ENCODE measurements at places on chromosomes 7 and 10.

DNA sequence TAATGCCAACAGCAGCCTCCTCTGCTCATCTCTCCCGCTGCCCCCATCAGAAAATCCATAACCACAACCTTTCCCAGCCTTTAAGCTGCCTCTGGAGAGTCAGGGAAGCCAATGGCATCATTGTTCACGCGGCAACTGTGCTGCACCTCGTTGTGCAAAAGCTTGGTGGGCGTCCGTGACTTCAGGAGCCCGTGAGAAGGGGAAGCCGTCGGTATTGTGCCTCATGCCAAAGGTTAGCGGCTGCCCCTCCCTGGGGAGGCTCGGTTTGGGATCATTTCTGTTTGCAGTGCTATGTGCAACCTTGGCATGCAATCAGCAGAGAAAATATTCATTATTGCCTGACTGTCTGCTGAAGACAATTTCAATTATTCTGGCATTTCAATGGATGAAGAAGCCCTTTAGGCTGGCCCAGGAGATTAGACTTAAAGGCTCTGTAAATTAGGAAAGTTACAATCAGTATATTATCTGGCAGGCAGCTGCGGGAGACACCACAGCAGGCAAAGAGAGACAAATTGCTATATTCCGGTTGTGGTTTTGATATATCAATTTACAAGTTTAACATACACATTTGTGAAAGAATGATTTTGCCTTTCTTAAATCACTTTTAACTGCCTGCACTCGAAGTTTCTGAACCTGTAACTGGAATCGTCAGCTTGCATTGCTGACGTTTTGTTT is 244.5 kb downstream of the GATA3 start:
- H3K27me3 ChIP-seq, result no peaks in the 10 kb centered on the region
- no peaks in the 10 kb centered on the region for H3K4me1 ChIP-seq
- no peak overlapping the region for H3K4me3 ChIP-seq
- H3K27ac ChIP-seq, result no peak overlapping the region

GRCh38 chr7:46682836-46683624 is 762.0 kb upstream of the IGFBP3 start:
- no peaks in the 10 kb centered on the region for H3K36me3 ChIP-seq
- DNase-seq, result no peak
- H3K4me1 ChIP-seq, result peaks cover 20% of the 10 kb centered on the region
- H3K27me3 ChIP-seq, result no peaks in the 10 kb centered on the region
- no peak overlapping the region for H3K4me3 ChIP-seq

- H3K4me1 ChIP-seq, result peaks cover 58% of the 10 kb centered on the region
- H3K27ac ChIP-seq, result peak overlapping the region; percentile 91
Measured at GRCh38 chr7:35729061-35729783, 34.3 kb upstream of the HERPUD2 start.

DNA sequence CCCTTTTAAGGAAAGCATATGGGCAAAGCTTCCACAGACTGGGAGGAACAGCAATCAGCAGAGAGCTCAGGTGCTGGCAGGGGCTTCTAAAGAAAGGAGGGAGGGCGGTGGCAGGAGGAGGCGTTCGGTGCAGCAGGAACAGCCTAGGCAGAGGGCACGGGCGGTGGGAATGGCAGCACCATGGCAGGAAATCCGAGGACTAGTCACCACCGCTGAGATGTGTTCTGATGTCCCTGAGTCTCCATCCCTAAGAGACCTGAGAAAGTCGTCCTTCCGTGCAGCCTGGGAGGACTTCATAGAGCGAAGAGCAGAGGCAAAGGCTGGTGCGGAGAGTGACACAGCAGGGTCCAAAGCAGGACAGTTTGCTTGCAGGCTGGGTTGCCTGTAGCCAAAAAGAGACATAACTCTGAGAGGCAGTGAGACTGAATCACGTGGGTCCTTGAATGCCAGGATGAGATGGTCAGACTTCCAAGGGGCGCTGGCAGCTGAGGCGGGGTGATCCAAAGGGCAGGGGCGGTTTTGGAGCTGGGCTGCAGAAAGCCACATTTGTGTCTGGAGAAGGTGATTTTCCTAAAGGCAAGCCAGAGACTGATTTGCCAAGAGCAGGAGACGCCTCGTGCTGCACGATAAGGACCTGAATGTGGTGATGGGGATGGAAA is 35.8 kb upstream of the GRID1 start:
- H3K4me1 ChIP-seq, result peaks cover 4% of the 10 kb centered on the region
- no peak overlapping the region for H3K27ac ChIP-seq

DNA sequence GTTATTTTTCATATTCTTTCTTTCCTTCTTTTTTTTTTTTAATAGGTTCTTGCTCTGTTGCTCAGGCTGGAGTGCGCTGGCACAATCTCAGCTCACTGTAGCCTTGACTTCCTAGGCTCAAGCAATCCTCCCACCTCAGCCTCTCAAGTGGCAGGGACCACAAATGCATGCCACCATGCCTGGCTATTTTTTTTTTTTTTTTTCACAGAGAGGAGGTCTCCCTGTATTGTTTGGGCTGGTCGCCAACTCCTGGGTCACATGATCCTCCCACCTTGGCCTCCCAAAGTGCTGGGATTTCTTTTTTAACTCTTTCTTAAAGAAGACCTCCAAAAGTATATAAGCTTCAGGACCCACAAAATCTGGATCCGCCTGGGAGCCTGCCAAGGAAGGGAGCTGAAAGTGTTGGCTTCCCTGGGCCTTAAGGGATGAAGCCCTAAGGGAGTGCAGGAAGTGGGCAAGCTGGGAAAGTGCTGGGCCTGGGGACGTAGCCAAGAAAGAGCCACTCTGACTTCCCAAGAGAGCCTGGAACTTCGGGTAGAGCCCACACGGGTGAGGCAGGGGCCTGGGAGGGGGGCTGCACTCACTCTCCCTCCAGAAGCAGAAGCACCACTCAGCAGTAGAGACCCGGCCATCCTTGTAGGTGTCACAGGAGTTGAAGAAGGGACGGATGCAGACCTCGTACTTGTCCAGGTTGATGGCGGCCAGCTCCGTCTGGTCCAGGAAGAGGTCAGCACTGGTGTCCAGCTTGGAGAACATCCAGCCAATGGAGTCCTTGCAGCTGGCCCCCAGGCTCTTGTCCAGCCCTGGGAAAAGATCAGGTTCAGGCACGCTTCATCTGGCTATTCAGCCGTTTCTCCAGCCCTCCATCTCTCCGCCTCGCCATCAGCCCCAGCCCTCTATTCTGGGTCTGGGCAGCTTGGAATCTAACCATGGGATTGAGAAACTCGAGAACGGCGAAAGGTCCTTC is 21.8 kb downstream of the SPOCK2 start:
- H3K27me3 ChIP-seq, result no peaks in the 10 kb centered on the region
- H3K4me3 ChIP-seq, result no peak overlapping the region
- DNase-seq, result no peak
- peaks cover 11% of the 10 kb centered on the region for H3K4me1 ChIP-seq

DNA sequence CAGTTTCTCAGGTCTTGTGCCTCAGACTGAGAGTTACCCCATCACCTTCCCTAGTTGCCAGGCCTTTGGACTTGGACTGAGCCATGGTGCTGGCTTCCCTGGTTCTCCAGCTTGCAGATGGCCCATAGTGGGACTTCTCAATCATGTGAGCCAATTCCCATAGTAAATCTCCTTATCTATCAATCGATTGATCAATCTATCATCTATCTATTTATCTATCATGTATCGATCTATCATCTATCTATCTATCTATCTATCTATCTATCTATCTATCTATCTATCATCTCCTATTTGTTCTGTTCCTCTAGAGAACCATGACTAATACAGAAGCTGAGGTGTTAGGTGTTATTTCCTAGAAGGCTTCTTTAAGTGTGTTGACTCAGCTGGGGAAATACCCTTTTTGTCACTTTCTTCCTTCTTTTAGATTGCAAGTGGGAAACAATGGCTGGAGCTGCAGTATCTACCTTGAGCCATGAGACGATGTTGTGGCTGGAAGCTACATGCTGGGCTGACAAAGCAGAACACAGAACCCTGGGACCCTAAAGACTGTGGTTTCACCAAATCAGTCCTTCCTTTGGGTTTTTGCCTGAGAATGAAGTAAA is 234.7 kb upstream of the GLI3 start:
- H3K27ac ChIP-seq, result no peak overlapping the region
- DNase-seq, result no peak
- no peaks in the 10 kb centered on the region for H3K36me3 ChIP-seq
- H3K4me1 ChIP-seq, result no peaks in the 10 kb centered on the region

- no peak overlapping the region for H3K4me3 ChIP-seq
- peaks cover 12% of the 10 kb centered on the region for H3K4me1 ChIP-seq
Measured at GRCh38 chr10:123835575-123835974, 56.0 kb downstream of the CPXM2 start.

DNA sequence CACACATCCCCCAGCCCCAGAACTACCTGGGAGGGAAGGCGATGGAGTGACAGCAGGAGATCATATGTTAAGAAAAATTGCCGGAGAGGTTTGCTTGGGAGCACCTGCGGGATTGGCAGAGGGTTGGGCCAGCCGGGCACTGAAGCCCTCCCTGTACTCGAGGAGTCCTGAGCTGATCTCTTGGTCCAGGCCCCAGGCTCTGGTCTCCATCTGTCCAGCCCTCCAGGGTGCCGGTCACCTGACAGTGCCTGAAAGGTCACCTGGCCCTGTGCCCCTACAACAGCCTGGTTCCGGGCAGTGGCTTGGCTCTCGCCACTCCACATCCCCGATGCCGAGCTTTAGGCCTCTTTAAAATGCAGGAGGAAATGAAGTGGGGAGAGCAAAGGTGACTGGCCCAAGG is 47.3 kb upstream of the PCBD1 start:
- H3K4me3 ChIP-seq, result no peak overlapping the region
- H3K4me1 ChIP-seq, result no peaks in the 10 kb centered on the region
- H3K27me3 ChIP-seq, result peaks cover 52% of the 10 kb centered on the region
- no peaks in the 10 kb centered on the region for H3K36me3 ChIP-seq
- no peak overlapping the region for H3K27ac ChIP-seq

DNA sequence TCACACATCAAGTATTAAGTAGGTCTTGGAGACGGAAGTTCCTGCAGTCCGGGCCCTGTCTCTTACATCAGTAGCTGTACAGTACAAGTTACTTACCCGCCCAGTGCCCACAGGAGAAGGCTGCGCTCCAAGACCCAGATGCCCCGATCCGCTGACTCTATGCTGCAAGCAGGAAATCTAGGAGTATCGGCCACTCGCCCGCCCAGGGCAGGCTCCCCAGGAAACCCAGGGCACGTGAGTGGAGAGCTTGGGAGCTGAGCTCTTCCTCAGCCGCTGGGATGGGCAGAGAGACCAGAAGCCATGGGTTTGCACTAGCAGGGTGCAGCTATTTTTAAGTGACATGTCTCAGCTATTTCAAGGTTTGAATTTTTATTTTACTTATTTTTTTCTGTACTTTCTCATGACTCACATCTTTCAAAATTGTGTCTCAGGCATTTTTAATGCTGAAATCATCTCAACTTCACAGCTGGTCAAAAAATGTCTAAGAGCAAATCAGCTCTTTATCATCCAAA is 1.9 kb upstream of the GPER1 start:
- H3K4me1 ChIP-seq, result no peaks in the 10 kb centered on the region
- no peaks in the 10 kb centered on the region for H3K36me3 ChIP-seq
- H3K4me3 ChIP-seq, result no peak overlapping the region
- H3K27ac ChIP-seq, result no peak overlapping the region
- no peaks in the 10 kb centered on the region for H3K27me3 ChIP-seq

- H3K4me1 ChIP-seq, result no peaks in the 10 kb centered on the region
- H3K4me3 ChIP-seq, result no peak overlapping the region
- no peak for DNase-seq
- no peaks in the 10 kb centered on the region for H3K27me3 ChIP-seq
- H3K27ac ChIP-seq, result no peak overlapping the region
Measured at GRCh38 chr7:143314127-143314526, 1.8 kb upstream of the CLCN1 start.

DNA sequence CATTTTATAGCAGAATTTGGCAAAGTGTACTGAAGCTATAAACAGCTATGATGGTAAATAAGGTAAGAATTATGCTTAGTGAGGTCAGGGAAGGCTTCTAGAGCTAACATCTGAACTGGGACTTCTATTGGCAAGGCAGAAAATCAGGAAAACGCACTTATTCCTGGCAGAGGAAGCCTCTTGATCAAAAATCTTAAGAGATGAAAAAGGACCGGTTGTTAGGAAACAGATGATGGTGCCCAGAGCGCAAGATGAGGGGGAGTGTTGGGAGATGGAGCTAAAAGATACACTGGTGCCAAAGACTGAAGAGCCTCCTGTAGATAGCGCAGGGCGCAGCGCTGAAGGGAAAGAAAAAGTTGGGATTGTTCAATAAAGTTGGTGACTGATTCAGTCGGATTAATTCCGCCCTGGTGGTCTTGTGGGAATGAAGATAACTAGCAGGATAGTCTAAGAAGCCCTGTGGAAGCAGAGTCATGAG is 550 bp upstream of the CALU start:
- peaks cover 16% of the 10 kb centered on the region for H3K4me1 ChIP-seq
- no peak for DNase-seq
- no peaks in the 10 kb centered on the region for H3K27me3 ChIP-seq
- peak overlapping the region; percentile 94 for H3K4me3 ChIP-seq
- H3K27ac ChIP-seq, result peak overlapping the region; percentile 23
- H3K36me3 ChIP-seq, result no peaks in the 10 kb centered on the region

GRCh38 chr7:94367949-94368348 is 26.7 kb upstream of the COL1A2 start:
- no peaks in the 10 kb centered on the region for H3K27me3 ChIP-seq
- no peak overlapping the region for H3K4me3 ChIP-seq
- H3K27ac ChIP-seq, result no peak overlapping the region
- H3K36me3 ChIP-seq, result no peaks in the 10 kb centered on the region
- DNase-seq, result no peak
- H3K4me1 ChIP-seq, result no peaks in the 10 kb centered on the region

DNA sequence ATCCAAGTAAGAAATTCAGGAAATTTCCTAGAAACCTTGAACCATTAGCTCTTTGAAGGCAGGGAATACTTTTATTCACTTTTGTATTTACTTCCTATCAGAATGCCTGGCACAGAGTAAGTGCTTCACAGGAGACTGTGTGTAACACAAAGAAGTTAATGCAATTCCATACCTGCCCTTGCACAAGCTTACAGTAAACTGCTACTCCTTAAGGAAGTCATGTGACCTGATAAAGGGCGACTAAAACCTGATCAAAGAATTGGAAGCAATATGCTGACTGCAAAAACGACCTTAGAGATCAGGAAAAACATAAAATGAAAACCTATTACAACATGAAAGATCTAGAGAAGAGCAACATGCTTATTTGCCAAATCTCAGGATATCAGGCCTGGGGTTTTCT is 178.2 kb upstream of the HPS1 start:
- DNase-seq, result no peak
- no peak overlapping the region for H3K4me3 ChIP-seq
- H3K27me3 ChIP-seq, result no peaks in the 10 kb centered on the region
- H3K27ac ChIP-seq, result no peak overlapping the region
- H3K36me3 ChIP-seq, result no peaks in the 10 kb centered on the region
- no peaks in the 10 kb centered on the region for H3K4me1 ChIP-seq

GRCh38 chr10:77631241-77631640 is 6.4 kb downstream of the KCNMA1 start:
- no peak for DNase-seq
- no peaks in the 10 kb centered on the region for H3K4me1 ChIP-seq
- H3K27ac ChIP-seq, result no peak overlapping the region
- H3K27me3 ChIP-seq, result peaks cover 23% of the 10 kb centered on the region
- no peak overlapping the region for H3K4me3 ChIP-seq

- H3K36me3 ChIP-seq, result no peaks in the 10 kb centered on the region
- H3K4me1 ChIP-seq, result no peaks in the 10 kb centered on the region
Measured at GRCh38 chr7:77308792-77309191, 107.4 kb downstream of the GSAP start.
